Right cardiac atrium (tissue), 5 donors: ENCODE measurements at places on chromosomes 7 and 10.
A peak's percentile ranks its signal among the peaks of the same experiment; 100 is the strongest.

DNA sequence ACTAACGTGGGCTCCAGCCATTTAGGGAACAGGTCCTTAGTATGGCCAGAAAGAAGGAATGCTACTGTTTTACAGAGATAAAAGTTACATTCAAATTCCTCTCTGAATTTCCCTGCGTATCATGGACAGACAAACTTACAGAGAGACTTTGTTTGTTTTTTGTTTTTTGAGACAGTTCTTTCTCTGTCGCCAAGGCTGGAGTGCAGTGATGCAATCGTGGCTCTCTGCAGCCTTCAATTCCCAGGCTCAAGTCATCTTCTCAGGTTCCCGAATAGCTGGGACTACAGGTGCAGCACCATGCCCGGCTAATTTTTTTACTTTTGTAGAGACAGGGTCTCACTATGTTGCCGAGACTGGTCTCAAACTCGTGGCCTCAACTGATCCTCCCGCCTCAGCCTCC lies 64.5 kb upstream of the MPP7 start:
- DNase-seq, result no peak

- DNase-seq, result no peak
Observed at GRCh38 chr10:52463826-52464225, 149.7 kb downstream of the DKK1 start.

DNA sequence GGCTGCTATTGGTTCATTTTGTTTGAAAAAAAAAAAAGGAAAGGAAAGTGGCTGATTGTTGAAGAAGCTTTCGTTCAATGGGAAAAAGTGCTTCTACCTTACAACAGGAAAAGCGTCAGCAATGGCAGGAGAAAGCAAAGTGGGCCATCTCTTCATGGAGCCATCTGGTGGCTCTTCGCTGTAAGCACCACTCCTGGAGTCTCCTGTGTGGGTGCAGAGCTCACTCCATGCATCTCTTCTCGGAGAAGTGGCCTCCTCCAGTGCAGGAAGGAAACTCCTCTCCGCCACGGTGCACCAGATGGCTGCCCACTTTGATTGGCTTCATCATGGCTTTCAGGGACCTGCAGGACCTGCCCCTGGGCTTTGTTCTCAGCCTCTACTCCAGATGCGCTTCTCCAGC lies 250.9 kb downstream of the PTEN start:
- DNase-seq, result peak; percentile 28

- no peak for DNase-seq
Observed at GRCh38 chr7:149156898-149157297, 9.6 kb downstream of the ZNF398 start.

DNA sequence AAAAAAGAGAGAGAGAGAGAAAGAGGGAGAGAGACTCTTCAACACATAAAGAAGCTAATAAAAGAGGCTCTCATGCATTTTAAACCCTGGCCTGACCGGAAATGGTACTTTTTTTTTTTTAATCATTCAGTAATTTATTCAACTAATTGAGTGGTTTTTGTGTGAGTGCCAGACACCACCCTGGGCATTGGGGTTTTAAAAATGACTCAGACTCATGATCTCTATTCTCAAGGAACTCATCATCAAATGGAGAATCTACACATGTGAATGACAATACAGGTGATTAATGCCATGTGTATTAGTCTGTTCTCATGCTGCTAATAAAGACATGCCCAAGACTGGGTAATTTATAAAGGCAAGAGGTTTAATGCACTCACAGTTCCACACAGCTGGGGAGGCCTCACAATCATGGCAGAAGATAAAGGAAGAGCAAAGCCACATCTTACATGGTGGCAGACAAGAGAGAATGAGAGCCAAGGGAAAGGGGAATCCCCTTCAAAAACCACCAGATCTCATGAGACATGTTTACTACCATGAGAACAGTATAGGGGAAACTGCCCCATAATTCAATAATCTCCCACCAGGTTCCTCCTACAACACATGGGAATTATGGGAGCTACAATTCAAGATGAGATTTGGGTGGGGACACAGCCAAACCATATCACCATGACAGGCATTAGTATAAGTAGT lies 158.5 kb upstream of the AUTS2 start:
- DNase-seq, result no peak

DNA sequence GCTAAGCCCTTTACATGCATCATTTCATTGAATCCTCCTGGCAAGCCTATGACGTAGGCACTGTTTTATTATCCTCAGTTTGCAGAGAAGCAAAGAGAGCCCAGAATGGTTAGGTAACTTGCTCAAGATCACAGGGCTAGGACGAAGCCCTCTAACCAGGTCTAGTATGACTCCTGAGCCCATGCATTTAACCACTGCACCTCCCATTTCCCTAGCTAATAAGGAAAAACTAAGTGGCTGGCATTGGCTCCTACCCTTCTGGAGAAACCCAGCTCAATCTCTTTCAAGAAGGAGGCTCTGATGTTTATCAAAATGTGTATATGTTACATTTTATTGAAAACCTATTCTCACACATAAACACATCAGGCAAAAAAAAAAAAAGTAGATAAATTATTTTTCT lies 19.8 kb downstream of the MYOF start:
- no peak for DNase-seq

DNA sequence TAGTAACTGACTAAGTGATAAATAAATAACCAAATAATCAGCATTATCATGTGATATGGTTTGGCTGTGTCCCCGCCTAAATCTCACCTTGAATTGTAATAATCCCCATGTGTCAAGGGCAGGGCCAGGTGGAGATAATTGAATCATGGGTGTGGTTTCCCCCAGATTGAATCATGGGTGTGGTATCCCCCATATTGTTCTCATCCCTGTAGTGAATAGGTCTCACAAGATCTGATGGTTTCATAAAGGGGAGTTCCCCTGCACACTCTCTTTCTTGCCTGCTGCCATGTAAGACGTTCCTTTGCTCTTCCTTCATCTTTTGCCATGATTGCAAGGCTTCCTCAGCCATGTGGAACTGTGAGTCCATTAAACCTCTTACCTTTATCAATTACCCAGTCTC lies 72.1 kb upstream of the NRP1 start:
- no peak for DNase-seq

DNA sequence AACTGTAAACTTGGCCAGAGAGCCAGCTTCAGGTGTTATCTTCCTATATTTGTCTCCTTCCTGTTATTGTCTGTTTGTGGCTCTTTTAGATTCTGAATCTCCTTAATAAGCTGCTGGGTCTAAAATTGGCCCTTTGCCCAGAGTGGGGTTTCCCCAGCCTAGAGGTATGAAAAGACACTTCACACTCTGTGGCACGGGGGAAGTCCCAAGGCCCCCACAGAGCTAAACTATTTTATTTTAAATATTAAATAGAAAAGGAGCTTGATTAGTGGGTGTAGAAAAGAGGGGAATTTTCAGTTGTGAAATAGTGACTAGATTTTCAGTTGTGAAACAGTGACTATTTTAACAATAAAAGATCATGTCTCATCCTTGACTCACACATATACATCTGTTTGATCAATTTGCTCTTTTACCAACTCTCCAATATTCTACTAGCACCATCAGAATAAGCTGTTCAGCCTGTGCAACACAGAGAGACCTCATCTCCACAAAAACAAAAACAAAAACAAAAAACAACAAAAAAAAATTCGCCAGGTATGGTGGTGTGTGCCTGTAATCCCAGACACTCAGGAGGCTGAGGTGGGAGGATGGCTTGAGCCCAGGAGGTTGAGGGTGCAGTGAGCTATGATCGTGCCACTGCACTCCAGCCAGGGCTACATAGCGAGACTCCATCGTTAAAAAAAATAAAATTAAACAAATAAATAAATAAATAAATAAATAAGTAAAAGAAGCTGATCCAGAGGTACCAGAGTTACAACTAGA lies 24.9 kb upstream of the ADO start:
- no peak for DNase-seq

DNA sequence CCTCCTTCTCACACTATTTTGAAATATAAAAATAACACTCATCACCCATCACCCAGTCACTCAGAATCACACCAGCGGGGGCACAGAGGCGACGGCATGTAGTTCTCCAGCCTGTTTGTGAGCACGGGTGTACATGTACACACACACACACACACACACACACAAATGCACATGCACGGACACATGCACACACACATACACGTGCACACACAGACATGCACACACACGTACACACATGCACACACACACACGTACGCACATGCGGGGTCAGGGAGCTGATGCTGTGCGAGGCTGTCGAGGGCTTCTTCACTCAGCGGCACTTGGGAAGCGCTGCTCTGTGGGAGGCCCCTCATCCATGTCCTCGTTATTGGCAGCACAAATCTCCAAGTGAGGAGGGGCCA lies 178.8 kb downstream of the ELFN1 start:
- peak; percentile 43 for DNase-seq

DNA sequence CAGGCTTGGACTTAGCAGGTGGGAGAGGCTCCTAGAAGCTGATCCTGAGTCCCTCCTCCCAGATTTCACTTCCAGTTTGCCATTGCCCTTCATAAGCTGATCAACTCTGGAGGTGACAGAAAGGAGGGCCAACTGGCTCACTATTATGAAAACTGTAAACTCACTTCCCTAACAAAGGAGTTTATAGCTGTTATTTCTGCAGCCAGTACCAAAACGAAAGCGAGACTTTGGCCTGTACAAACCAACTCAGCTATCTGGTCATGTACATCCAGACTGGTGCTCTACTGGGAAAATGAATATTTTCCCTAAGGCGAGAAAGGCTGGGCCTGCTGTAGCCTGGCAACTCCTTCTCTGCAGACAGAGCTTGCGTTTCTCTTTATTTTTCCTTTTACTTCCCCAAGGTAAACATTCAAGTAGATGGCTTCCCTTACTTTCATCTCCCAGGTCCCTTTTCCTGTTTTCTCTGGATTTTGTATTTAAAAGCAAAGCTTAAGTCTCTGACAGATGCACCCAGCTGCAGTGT lies 54.7 kb downstream of the GALNT17 start:
- DNase-seq, result no peak

GRCh38 chr7:134778941-134779740 lies at the start of gene CALD1:
TSS of gene CALD1 (plus strand) at chr7:134779634. CDS start at chr7:134867734, 88,100 bp downstream.
- DNase-seq, result peak; percentile 76

GRCh38 chr10:97071496-97071895 lies 114.3 kb downstream of the SLIT1 start:
- no peak for DNase-seq

- DNase-seq, result no peak
Observed at GRCh38 chr7:72704894-72705293, 123.1 kb downstream of the TYW1B start.

DNA sequence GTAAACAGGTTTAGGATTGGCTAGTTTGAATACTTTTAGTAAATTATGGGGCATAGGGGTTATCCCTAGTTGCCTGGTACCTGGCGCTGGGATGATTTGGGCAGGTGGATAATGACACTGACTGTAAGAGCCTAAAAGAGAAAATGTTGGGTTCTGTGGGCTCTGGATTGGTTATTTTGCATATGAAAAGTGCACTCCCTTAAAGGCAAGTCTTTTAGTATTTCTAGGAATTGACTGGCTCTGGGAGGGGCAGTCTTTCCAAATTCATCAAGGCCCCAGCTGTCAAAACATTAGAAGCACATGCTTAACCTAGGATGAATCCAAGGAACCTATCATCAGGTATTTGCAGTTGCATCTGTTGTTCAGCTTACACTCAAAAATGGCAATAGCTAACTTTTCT lies 454.6 kb upstream of the SORCS1 start:
- no peak for DNase-seq

GRCh38 chr10:87000491-87000890 lies 19.6 kb upstream of the FAM25A start:
- DNase-seq, result no peak

GRCh38 chr10:97858001-97858439 lies 8.4 kb downstream of the GOLGA7B start:
- DNase-seq, result no peak

DNA sequence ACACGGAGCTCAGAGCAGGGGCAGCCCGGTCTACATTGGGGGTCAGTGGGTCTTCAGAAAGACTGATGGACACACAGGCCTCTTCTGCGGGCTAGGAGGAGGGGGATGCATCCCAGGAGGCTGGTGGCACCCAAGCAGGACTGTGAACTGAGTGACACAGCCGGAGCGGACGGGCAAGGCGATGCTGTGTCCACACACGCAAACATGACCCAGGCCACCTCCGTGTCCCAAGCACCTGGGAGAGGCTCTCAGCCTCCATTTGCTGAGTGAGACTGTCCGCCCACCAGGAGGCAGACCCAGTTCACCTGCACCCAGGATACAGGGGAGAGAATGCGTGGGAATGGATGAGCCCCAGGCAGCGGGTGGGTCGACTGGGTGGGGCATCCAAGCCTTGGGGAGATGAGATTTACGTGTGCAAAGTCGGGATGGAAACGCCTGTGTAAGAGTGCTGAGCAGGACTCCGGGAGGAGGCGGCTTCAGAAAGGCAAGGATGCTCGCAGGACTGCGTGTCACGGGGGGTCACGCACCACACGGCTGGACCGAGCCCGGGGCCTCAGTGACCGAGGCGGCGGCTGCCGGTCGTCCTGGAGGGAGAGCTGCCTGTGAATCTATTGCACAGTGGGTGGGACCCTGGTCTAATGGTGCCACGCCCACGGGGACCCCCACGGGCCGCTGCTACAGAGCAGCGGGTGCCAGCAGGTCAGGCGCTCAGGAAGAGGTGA lies 262.8 kb downstream of the ADARB2 start:
- DNase-seq, result no peak

GRCh38 chr7:151888079-151889067 lies 11.5 kb upstream of the PRKAG2 start:
- DNase-seq, result no peak

DNA sequence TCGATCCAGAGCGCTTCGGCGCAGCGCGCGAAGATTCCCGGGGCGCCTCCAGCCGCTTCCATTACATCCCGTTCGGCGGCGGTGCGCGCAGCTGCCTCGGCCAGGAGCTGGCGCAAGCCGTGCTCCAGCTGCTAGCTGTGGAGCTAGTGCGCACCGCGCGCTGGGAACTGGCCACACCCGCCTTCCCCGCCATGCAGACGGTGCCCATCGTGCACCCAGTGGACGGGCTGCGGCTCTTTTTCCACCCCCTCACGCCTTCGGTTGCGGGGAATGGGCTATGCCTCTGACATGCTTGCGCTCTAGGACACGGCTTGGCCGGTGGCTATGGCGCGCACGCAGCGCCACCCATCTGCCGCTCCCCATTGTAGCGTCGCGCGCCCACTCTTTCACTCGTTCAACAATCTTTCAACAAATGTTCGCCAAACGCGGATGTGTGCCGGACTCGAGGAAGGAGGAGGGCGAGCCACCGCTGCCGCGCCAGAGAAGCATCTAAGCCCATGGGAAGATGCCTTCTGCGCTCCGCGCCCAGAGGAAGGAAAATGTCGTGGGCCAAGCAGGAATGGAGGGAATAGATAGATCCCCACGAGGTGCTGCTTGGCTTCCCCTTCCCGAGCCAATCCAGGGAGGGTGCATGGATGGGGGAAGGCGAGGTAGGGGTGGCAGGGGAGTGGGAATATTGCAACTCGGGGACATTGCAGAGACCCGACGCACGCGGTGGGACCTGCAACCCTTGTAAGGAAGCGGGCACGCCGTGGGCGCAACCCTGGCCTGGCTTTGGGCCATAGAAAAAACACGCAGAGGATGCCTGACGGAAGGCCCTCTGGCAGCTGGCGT lies 5.1 kb upstream of the CYP26A1 start:
- DNase-seq, result no peak
